Activated CD4-positive, CD25-positive, alpha-beta regulatory T cell treated with anti-CD3 and anti-CD28 coated beads, Interleukin-2, amount 50 U/mL, for 72 hours (primary cell): ENCODE measurements at places on chromosomes 3 and 15.

DNA sequence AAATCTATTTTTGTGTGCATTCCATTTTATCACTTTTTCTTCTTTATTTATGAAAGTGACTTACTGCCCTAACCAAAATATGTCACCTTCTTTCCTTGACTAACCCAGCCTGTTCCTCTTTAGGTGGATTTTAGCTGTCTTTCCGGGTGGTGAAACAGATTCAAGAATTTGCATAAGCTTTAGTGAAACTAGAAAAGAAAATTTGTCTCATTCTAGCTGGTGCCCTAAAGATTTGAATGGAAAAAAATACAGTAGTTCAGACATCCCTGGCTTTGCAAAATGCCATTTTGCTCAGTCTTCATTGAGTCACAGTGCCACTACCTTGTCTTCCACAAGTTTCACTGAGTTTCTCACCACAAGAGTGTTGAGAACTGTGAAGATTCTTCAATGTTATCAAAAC, 28.2 kb upstream of the CCDC50 start:
- no peak for DNase-seq

- DNase-seq, result no peak
Measured at GRCh38 chr3:109336291-109336861, 970 bp downstream of the DPPA4 start.

DNA sequence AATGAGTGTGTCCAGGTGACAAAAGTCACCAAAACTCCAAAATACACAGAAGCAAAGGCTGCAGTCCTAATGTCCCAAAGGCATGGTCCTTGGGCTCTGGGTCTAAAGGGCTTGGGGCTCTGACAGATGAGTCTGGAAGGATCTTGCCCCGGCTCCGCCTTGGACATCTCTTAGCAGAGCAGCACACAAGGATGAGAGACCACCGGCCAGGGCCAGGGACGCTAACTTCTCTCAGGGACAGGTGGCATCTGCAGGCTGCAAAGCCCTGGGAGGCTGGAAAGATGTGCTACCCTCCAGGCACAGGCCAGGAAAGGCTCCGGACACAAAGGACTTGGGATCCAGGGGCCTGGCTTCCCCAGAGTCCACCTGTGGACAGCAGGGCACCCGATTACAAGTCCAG, 14.1 kb upstream of the SHISA5 start:
- no peak for DNase-seq

GRCh38 chr3:187014417-187014864, 84.1 kb downstream of the ST6GAL1 start:
- no peak for DNase-seq

DNA sequence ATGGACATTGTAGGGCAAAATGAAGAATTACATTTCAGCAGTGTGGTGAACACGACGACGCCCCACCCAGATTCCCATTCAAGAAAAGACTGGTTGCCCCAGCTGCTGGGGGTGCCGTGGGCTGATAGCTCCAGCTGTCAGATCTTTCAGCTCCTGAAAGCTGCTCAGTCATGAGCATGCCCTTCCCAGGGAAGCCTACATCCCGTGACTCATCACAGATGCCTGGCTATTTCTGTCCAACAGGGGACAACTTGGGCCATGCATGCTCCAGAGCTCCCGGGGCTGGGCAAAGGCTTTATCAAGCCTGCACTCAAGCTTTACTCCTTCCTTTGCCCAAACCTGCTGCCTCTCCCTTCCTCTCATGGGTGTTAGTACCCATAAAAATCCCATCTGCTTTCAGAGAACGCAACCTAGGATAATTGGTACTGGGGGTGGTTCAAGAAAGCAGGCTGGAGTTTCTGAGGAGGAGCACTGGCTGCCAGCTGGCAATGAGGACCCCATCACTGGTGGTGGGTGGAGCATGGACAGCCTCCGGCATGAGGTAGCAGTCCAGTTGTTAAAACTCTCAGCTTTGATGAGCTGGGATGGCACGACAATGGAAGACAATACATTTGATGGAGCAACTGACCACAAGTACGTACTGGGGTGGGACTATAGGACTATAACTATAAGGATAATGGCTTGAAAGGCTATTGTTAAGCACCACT, 16.4 kb upstream of the ST8SIA2 start:
- DNase-seq, result no peak

GRCh38 chr3:8555113-8555661, 53.6 kb downstream of the LMCD1 start:
- no peak for DNase-seq

DNA sequence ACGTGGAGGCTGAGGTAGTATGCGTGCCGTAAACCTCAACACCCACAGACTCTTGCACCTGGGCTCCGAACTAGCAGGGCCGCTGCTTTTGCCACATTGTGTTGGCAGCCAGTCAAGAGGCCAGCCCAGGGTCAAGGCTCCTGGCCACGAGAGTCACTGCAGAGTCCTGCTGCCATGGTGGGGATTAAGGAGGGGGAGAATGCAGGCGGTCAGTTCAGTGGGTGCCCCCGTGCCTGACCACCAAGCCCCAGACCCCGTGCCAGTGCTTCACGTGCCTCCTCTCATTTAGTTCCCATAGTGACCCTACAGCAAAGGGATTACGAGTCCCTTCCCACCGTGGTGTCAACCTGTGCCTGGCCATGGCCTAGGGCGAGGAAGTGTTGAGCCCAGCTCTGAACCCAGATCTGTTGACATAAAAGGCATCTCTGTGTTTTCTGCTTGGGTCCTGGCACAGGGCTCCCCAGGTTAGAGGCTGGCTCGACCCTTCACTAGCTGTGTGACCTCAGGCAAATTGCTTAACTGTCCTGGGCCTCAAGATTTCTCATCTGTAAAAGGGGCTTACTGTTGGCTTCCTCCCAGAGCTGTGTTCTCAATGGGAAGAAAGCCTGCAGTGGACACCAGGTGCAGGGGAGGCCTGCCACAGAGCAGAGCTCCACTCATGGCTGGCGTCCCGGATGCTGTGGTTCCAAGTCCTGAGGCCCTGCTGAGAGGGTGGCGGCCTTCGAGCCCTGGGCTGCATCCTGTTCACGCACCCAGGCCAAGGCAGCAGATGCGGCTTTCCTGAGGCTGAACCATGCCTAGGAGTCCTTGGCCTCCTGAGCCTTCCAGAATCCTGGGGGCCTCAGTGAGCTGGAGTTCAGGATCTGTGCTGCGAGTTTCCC, 32.8 kb downstream of the FBLN2 start:
- DNase-seq, result no peak

GRCh38 chr3:30954426-30954825, 60.0 kb upstream of the GADL1 start:
- no peak for DNase-seq

DNA sequence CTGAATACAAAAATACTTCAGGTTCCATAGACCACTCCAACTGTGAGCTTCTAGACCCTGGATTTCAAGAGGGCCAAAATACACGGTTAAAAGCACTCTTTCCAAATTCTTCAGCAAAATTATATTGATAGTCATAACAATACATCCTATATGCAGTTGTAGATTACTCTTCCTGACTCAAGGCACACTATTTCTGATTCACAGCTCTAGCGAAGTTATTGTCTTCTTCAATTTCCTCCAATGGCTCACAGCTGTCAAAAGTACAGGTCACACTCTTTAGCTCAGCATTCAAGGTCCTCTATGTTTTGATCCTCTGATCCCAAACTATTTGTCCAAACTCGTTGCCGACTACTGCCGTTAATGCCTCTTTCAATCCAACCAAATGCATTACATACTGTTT, 13.5 kb upstream of the CCDC80 start:
- no peak for DNase-seq

- no peak for DNase-seq
Measured at GRCh38 chr3:99708207-99708745, 69.9 kb downstream of the COL8A1 start.

GRCh38 chr3:184082465-184082864, 14.4 kb upstream of the HTR3E start:
- no peak for DNase-seq

- peak; percentile 41 for DNase-seq
Measured at GRCh38 chr15:60006203-60006862, 2.2 kb downstream of the FOXB1 start.

GRCh38 chr15:50057196-50057595, 61.8 kb downstream of the ATP8B4 start:
- DNase-seq, result no peak

- no peak for DNase-seq
Measured at GRCh38 chr15:60326824-60327654, 70.7 kb downstream of the ANXA2 start.

DNA sequence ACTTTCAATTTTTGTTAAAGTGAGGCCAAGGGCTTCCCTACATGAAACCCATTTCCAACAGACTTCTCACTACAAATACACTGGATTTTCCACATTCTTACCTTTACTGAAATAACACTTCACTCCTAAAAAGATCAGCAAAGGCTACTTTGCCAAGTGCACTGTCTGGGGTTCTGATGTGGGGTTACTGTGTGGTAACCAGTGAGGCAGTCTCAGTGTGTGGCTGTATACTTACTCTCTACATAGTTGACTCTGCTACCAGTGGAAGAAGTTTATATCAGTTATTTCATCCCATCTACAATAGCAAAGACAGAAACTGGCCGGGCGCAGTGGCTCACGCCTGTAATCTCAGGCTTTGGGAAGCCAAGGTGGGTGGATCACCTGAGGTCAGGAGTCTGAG, 5.6 kb downstream of the WDR82 start:
- DNase-seq, result no peak

GRCh38 chr3:194404365-194405140, 5.5 kb upstream of the GP5 start:
- no peak for DNase-seq

GRCh38 chr15:36029606-36030210, 483.7 kb upstream of the DPH6 start:
- no peak for DNase-seq

- no peak for DNase-seq
Measured at GRCh38 chr15:30941520-30941919, 37.8 kb downstream of the FAN1 start.

GRCh38 chr3:141337991-141338390, 30.3 kb upstream of the ZBTB38 start:
- DNase-seq, result no peak

GRCh38 chr3:127425505-127426443, 137.9 kb upstream of the PRR20G start:
- DNase-seq, result no peak

DNA sequence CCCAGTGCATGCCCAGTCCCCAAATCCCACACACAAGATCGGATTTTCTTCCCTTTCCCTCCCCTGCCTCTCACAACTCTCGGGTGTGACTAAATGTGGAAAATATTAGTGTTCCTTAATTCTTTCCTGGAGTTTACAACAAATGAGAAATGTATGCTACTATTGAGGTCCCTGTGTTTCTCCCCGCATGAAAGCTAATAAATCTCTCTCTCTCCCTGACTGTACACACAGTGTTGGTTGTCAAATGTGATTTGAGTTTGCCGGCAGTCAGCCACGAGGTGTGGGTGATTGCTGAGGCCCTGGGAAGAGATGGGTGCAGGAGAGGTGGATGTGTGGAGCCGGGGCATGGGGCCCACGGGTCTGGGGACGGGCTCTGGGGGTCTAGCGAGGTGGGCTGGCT, 161.4 kb upstream of the IQSEC1 start:
- DNase-seq, result no peak

DNA sequence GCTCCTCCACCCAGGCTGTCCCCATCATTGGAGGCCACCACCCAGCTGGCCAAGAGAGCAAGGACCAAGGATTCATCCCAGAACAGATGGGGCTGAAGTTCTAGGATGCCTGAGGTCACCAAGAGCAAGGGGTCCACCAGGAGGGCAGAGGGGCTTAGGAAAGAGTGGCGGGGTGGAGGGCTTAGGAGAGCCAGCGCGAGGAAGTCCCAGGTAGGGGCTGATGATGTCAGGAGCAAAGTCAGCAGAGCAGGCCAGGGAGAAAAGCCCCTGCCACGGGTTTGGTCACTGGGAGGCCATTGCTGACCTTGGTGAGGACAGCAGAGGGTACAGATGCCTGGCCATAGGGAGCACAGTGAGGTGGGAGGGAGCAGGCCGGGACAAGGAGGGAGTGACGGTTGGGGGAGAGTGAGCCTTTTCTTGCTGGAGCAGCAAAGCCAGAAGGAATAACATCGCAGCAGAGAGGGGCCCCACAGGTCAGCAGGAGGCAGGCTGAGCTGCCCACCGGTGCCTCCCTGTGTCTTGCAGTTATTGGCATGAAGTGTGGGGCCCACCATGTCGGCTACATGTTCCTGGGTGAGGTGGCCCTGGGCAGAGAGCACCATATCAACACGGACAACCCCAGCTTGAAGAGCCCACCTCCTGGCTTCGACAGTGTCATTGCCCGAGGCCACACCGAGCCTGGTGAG, 5.2 kb downstream of the PARP3 start:
- DNase-seq, result no peak
